ENCODE measurements at places on chromosomes 12 and 14.

DNA sequence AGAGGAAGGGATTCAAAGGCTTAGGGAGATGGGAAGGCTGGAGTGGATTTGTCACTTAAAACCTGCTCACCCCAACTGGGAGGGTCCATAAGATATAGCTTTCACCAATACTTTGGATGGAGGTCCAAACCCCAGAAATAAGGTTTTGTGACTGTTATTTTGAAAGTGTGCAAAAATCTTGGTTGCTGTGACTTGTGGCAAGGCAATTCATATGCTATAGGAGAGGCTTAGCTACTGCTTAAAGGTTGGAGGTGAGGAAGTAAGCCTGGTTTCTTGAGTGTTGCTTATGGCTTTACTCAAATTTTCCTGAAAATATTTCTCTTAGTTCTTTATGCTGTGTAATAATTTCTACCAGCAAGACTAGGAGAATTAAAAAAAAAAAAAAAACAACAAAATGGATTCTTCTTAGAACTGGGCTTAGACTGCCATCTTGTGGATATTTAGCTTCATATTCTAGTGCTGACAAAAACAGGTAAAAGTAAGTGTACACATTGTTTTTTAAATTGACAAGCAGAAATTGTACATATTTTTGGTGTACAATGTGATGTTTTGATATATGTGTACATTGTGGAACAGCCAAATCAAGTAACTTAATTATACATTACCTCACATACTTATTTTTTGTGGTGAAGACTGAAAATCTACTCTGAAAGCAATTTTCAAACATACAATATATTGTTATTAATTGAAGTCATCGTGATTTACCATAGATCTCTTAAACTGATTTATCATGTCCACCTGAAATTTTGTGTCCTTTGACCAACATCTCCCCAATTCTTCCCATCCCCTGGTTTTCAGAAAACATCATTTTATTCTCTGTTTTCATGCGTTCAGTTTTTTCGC lies 23.0 kb downstream of the PDE6H start:
- DNase-seq = peak; percentile 74

- DNase-seq = no peak
Measured at GRCh38 chr14:25122211-25122610, 72.3 kb upstream of the STXBP6 start.

DNA sequence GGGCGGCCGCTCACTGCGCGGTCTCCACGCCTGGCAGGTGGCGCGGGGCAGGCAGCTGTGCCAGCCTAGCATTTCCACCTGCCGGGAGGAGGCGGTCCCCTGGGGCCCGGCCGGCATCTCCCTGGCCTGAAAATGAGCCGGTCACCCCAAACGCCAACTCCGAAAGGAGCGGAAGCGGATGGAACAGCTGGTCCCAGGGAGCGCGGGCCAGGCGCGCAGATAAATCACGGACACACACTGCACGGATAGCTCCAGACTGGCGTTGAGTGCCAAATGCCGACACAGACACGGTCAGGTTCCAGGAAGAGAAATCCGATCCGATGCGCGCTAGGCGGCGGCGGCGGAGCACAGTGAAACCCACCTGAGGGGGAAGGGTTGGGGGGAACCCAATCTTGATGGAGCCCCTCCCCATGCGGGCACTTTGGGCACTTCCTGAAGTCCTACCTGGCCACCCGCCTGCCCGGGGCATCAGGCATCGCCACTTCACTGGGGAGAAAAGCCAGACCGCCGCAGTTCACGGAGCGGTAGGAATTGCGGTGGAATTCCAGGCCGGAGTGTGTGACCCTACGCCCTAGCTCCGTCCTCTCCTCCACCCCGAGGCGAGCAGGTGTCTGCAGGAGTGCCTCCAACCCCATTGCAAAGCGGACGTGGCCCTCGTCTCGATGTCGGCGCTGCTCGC lies 624 bp upstream of the PLEKHD1 start:
- DNase-seq = no peak

DNA sequence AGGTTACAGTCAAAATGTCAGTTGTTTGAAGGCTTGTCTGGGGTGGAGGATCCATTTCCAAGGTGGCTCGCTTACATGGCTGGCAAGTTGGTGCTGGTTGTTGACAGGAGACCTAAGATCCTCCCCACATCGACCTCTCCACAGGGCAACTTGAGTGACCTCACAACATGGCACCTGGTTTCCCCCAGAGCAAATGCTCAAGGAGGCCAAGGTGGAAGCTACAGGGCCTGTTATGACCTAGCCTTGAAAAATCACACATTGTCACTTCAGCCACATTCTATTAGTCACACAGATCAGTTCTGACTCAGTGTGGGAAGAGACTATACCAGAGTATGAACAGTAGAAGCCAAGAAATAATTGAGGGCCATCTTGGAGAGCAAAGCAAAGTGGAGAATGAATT lies 11.3 kb upstream of the GNG2 start:
- no peak for DNase-seq

- peak; percentile 30 for DNase-seq
Measured at GRCh38 chr12:11718768-11719253, 69.3 kb downstream of the ETV6 start.

- no peak for DNase-seq
Measured at GRCh38 chr12:88472775-88473174, 107.5 kb downstream of the KITLG start.

DNA sequence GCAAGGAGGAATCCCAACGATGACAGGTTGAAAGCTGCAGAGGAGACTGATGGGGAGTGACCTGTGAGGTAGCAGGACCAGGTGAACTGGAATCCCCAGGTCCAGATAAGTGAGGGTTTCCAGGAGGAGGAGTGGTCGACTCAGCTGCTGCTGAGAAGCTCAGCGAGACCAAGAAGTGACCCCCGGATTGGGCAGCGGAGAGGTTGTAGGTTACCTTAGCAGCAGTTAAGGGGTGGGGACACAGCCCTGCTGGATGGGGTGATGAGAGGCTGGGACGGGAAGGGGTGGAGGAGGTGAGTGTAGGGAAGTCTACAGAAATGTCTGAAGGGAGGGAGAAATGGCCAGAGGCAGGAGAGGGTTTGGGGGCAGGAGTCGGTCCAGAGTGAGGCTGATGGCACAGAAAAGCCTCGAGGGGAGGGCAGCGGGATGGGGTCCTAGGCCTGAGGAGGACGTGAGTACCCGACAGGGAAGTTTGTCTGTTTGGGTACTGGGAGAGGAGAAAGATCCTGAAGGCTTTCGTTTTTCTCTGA lies 2.6 kb upstream of the RCOR1 start:
- DNase-seq = no peak

GRCh38 chr14:31947076-31947475 lies 130.0 kb upstream of the ARHGAP5 start:
- no peak for DNase-seq

- DNase-seq = no peak
Measured at GRCh38 chr14:60348211-60348610, 99.2 kb downstream of the PPM1A start.

DNA sequence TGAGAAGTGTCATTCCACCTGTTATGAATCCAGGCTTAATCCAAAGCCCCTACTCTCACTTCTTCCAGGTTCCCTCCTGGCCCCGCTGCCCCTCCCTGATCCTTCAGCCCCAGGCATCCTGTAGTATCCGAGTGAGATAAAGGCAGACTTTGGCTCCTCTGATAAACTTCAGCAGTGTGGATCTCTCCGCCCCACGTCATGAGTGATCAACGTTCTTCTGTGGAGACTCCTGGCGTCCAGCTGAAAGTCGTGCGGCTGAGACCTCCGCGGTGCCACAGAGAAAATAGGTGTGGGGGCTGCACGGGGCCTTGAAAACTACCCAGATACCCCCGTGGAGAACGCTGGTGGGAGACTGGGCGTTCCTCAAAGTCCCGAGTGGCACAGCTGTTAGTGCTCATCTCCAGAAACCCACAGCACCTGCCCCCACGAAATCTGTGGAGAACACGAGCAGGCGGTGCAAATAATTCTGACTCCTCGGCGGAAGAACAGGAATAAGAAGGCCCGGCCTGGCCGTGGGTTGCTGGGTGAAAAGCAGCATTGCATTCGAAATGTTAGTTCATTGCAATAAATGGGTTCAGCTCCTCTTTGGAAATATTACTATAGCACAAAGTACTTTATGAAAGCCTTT lies 180.0 kb upstream of the RGS6 start:
- DNase-seq = no peak

GRCh38 chr14:72863216-72864006 lies 30.5 kb downstream of the DPF3 start:
- no peak for DNase-seq

DNA sequence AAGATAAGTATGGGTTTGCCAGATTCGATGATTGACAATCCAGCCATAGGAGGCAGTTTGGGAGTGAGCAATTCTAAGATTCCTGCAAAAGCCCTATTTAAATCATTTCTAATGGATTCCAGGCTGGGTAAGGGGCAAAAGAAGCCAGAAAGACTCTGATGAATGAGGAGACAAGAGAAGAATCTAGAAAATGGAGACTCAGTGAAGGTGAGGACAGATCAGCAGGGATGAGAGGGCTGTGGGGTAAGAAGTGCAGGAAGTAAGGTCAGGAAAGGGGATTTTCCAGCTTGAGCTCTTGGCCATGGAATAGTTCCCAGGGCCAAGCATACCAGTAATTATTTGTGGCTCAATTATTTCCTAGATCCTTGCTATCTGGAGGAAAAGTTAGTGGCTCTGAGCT lies 87.3 kb downstream of the TMX1 start:
- no peak for DNase-seq
